Amniotic epithelial cell (primary cell): ENCODE measurements at places on chromosomes 13 and 19.

DNA sequence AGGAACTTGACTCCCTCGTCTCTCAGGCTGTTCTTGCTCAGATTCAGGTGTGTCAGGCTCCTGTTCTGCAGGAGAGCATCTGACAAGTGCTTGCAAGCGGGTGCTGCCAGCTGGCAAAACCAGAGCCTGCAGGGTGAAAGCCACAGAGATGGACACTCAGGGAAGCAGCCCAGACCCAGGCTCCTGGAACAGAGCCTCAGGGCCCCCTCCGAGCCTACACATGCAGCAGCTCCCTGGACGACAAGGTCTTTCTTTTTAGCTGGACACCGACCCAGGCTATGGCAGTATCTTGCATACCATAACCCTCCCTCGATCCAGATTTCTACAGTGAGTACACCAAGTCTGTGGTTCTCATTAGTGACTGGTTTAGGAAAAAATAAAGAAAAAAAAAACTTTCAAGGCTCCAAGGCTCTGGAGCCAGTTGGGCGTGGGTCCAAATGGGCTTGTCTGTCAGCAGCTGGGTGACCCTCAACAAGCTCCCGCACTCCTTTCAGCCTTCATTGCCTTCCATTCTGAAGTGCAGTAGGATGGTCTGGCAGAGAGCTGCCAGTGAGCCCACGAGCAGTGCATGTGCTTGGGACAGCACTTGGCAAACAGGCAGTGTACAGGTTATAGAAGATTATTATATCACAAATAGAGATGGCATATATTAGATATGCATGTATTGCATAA is 29.9 kb downstream of the NLRP13 start:
- DNase-seq = no peak

GRCh38 chr19:45103508-45104319 is 10.7 kb downstream of the PPP1R37 start:
- no peak for DNase-seq

GRCh38 chr19:33662391-33663092 is 40.8 kb downstream of the CHST8 start:
- no peak for DNase-seq

- DNase-seq = peak; percentile 30
These were observed 33.0 kb downstream of the ZIC2 start for GRCh38 chr13:100014621-100015020.

DNA sequence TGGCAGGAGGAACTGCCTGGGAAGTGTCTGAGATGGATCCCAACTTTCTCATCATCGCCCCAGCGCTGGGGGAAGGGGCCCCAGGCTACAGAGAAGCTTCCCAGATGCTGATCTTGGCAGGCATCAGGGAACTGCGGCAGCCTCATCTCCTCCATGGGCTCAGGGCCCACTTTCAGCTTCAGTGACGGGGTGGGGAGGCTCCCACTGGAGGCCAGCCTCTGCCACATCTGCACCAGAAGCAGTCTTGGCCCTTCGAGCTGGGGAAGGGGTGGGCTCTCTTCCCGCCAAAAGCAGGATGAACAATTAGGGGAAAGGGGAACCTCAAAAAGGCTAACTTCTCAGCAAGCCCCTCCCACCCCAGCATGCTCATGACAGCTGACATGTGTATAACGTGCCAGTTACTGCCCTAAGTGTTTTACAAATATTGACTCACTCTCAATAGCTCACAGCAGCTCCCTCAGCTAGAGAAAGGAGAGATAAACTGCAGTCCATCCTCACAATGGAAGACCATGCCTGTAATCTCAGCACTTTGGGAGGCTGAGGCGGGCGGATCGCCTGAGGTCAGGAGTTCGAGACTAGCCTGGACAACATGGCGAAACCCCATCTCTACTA is 7.1 kb upstream of the S1PR2 start:
- peak; percentile 35 for DNase-seq

GRCh38 chr19:19191768-19192077 is 229 bp downstream of the BORCS8 start:
- DNase-seq = no peak

- DNase-seq = no peak
These were observed at the start of gene CEACAM5 for GRCh38 chr19:41708481-41708880. Gene CEACAM5, plus strand, starts transcription at chr19:41708626. Its CDS starts 106 bp downstream, at chr19:41708732.

DNA sequence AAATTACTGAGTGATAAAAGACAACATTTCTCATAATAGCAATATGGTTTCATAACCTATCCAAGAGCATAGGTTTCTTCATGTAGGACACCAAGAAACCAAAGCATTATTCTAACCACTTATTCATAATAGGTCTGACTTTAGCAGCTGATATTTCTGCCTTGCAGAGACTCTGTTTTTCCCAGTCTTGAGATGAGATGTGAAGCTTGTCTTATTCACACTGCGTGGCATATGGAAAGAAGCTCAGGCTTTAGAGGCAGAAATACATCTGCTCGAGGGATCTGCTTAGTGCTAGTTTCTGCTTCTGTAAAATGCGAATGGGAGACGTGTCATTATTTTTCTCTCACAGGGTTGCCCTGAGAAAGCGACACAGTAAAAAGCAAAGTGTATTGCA is 232.0 kb upstream of the SPRY2 start:
- DNase-seq = no peak

DNA sequence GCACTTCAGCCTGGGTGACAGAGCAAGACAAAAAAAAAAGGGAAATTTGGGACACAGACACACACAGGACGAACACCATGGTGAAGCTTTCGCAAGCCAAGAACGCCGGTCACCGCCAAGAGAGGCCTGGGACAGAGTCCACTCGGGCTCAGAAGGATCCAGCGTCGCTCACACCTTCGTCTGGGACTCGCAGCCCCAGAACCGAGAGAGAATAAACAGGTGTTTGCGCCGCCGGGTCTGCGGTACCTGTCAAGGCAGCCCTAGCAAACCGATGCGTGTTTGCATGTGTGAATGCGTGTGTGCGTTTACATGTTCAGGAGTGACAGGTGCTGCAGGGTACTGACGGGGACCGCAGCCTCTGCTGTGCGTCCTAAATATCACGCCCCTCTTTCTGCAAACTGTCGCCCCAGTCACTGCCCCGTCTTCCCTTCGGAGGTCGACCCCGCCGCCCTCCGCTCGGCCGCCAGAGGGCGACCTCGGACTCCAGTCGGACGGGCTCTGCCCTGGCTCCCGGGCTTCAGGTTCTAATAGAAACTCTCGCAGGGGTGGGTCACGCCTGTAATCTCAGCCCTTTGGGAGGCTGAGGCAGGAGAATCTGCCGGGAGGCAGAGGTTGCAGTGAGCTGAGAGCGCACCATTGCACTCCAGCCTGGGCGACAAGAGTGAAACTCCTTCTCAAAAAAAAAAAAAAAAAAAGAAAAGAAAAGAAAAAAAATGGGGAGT is 11.8 kb upstream of the CSNK1G2 start:
- DNase-seq = peak; percentile 42

- DNase-seq = no peak
These were observed 145.7 kb downstream of the AKAP11 start for GRCh38 chr13:42417626-42418025.

- no peak for DNase-seq
These were observed 38.7 kb downstream of the ADGRE1 start for GRCh38 chr19:6925801-6926751.

GRCh38 chr13:112764864-112765561 is 75.2 kb downstream of the ATP11A start:
- no peak for DNase-seq

GRCh38 chr19:14434543-14435319 is 1.6 kb downstream of the PKN1 start:
- peak; percentile 81 for DNase-seq

DNA sequence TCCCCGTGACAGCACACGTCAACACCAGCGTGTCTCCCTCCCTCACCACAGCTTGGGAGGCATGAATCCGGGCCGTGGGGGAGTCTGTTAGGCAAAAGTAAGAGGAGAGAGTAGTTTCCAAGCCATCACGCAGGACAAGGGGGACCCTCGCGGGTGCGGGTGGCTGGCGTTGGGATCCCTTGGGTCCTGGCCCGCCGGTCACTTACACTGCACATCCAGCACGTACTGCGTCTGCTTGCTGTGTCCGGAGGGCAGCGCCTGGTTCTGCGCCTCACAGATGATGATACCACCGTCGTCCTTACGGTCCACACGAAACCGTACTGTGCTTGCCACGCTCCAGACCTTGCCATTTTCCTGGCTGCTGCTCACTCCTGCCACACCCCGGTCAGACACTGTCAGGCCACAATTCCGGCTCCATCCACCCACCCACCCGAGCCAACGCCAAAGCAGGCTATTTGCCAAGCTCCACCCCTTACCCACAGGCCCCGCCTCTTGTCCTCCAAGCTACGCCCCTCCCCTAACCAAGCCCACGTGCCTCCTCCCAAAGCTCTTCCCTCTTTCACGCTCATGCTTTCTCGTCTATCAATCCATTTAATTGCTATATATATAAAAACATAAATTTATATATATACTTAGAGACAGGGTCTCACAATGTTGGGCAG is 6.6 kb upstream of the ZNF428 start:
- peak; percentile 38 for DNase-seq

DNA sequence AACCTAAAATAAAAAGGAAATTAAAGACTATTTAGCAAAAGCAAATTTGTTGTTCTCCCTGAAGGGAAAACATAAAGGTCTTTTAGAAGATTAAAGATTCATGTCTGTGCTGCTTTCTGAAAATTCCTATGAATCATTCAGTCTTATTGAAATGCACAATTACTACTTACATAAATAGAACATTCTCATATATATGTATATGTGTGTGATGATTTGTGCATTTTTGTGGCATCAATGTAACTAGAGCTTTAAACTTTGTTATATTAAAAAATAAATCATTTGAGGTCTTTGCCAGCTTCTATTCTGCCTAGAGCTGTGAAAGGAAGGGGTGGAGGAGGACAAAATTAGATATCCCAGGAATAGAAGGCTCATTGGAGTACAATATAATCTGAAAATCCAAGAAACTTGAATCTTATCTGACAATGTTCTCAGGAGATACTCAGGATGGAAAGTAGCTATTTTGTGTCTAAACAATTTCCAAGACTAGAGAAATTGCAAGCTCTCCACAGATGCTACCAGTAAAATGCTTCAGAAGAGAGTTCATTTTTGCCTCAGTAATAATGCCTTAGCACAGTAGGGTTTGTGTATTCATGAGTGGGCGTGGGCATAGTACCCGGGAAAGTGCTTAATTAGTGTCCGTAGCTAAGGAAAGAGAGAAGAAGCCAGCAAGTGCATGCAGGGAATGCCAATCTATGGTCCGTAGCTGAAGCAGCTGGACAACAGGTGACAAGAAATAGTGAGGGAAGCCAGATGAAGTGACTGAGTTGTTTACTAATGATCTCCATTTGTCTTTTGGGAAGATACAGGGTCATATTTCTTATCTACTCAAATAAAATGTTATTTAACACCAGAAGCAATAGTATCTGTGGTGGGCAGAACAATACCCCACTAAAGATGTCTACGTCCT is 395.5 kb upstream of the NBEA start:
- DNase-seq = no peak

- no peak for DNase-seq
These were observed 33.4 kb downstream of the IPO5 start for GRCh38 chr13:97986835-97987234.

- DNase-seq = no peak
These were observed 23.9 kb upstream of the PSG4 start for GRCh38 chr19:43229315-43229714.

DNA sequence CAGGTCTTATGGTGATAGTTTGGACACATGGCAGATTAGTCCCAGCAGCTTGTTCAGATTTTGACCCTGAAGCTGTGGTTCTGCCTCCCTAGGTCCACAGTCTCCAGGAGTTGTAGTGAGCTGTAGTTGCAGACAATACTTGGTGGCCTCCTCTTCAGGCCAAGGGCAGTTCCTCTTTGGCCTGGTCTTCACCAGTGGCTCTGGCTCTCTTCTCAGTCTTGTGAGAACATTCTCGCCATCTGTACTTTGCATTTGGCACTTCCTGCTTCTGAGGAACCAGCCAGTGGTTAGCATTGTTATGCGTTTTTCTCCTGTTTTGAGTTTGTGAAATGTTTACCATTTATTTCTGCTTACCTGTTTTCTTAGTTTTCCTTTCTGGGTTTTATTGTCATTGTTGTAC is 40.7 kb downstream of the PCCA start:
- DNase-seq = no peak

DNA sequence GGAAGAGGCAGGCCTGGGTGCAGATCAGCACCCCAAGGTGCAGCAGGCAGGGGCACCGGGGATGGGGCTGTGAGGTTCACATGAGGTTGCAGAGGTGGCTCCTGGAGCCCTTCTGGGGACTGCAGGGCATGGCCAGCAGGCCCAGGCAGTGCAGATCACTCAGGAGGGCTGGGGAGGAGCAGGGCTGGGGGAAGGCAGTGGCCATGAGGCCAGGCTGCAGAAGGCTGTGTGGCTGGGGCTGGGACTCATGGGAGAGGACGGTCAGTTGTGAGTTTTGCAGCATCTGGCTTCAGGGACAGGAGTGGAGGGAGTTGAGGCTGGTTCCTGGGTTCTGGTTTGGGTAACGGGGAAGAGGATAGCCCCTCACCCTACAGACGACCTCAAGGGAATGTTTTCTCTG is 7.3 kb downstream of the WDR88 start:
- no peak for DNase-seq

GRCh38 chr13:20512042-20512683 is 13.5 kb downstream of the CRYL1 start:
- no peak for DNase-seq
